ENCODE measurements at places on chromosomes 1 and 21.

DNA sequence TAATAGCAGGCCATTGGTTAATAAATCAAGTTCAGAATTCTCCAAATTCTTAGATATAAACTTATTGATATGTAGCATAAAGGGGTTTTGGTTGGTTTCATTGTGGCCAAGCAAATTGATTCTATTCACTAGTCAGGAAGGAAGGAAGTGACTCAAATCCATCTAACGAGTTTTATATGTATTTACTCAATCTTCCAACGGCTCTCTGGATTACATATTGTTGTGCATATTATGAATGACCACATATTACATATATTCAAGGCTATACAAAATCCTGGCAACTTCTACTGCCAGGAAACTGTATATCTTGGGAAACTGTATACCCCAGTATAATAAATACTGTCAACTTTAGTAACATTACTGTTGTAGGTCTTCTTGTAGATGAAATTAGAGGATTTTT is 20.1 kb upstream of the PDE4B start:
- DNase-seq = no peak

DNA sequence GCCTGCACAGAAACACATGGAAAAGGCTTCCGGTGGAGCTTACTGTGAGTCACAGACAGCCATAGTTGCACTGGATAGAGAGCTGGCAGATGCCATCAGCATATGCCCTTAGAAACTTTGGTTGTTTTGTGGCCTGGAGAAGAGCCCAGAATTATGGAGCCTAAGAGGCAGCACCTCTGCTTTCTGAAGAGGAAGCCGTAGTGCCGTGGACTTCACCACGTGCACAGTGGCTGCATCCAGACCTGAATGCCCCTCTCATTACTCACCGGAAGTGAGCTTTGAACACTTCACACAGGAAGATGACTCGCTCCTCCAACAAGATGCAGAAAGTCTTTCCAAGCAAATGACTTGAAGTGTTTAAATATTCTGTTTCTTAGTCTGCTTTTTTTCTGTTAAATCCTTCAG is 28.4 kb downstream of the JUN start:
- no peak for DNase-seq

GRCh38 chr1:202054094-202054493 is 43.7 kb downstream of the ELF3 start:
- no peak for DNase-seq

- DNase-seq = no peak
Measured at GRCh38 chr1:33899746-33900145, 35.9 kb downstream of the HMGB4 start.

- no peak for DNase-seq
Measured at GRCh38 chr1:81682490-81682889, 118.2 kb upstream of the ADGRL2 start.

GRCh38 chr1:185292237-185292636 is 24.8 kb downstream of the IVNS1ABP start:
- no peak for DNase-seq

GRCh38 chr1:201625851-201626251 is 86.9 kb downstream of the NAV1 start:
- DNase-seq = no peak

DNA sequence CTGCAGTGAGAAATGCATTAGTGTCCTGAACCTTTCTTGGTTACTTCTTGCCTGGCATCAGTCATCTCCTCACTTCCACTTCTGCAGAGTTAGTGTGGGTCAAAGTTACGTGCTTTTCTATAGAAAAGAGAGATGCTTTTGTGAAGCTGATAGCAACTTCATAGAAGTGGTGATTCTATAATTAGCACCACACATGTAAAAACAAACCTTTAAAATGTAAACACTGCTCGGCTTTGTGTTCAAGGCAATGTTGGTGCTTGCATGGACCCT is 57.3 kb downstream of the MRPS6 start:
- DNase-seq = no peak

DNA sequence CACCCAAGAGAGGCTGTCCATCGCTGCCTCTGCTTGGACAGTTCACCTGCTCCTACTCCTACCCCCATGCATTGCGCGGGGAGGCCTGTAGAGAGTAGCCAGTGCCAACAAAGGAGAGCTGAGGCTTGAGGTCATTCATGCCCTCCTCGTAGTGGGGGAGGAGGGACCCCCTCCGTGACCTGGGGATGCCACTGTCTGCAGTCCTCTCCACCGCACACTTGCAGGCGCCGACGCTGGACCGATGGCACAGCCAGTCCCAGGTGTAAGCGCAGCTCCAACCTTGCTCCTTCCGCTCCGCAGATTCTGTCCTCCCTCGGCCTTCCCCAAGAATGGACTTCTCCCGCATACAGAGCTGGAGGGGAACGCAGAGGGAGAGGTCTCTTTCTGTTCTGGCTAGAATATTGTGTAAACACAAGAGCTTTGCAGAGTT is 672 bp upstream of the PHLDA3 start:
- no peak for DNase-seq

GRCh38 chr1:156214024-156214748 is 1.4 kb downstream of the PMF1 start:
- no peak for DNase-seq

DNA sequence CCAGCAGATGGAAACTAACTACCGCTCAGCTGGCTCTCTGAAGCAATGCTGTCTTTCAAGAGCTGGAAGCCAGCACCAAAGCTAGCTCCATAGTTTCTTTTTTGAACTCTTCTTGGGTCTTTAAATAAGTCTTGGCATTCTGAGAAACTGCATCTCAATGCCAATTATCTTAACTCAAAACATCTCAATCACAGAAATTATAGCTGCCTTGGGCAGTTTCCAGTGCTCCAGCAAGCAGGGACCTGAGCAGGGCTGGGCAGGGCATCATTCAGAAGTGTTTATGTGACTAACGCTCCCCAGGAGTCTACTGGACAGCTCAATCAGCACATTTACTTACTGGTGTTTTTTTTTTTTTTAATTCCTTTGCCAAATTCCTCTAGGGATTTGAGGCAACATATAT is 18.3 kb upstream of the PADI4 start:
- no peak for DNase-seq

DNA sequence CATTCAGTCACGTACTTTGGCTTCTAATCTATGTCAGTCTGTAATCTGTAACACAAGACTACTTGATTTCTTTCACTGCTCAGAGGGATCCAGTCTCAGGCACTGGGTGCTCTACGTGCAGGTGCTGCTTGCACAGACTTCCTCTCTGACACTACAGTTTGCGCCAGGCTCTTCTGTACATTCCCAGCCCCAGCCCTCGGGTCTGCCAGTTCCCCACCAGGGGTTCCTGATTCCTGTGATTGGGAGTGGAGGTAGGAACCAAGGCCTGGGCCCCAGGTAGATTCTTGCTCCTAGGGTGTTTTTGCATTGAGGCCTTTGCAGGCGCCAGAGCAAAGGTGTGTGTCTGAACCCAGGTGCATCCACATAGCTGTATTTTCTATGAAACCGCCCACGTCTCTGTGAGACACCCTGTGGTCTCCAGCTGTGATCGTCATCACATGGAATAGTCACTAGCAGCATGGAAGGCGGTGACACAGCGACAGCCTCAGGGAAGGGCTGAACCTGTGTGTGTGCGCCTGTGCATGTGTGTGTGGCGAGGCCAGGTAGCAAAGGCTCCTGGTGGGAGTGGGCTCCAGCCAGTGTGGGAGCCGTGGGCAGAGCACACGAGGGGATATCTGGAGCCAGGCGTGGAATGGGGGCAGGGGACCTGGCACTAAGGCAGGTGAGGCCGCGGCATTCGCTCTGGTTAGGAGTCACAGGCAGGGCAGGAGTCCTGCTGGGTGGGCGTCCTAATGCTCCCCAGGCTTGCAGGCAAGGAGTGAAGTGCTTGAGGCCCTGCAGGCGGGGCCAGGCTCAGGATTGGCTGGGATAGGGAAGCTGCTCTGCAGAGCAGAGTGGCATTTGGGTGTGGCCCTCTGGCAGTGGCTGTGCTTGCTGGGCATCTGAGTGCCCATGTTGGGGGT is 5.2 kb downstream of the GJC2 start:
- no peak for DNase-seq

DNA sequence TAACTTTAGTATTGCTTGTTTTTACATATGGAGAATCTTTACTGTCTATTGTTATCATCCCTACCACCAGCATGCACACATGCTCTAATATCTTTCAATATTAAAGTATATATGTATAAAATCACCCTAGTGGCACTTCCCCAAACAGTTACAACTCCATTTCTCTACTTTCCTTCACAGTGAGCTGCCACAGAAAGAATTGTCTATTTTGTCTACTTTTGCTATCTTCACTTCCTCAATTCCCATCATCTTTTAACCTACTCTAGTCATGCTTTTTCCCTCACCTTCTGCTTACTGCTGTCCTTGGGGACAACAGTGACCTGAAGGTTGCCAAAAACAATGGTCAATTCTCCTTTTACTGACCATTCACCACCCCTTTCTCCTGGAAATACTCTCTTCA is 59.2 kb downstream of the VCAM1 start:
- DNase-seq = no peak

- no peak for DNase-seq
Measured at GRCh38 chr1:29354511-29355098, 118.3 kb downstream of the PTPRU start.

DNA sequence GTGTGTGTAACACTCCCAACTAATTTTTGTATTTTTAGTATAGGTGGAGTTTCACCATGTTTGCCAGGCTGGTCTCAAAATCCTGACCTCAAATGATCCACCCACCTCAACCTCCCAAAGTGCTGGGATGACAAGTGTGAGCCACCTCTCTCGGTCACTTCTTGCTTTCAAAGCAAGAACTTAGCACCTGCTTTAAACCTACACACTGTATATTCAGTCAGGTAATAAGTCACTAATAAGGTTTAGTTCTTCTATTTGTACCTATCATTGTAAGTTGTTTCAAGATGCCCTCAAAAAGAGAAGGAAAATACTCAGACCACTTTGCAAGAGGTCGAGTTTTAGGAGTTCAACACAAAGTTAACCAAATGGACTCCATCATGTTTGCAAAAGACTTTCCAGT is 431.3 kb downstream of the MRPL39 start:
- no peak for DNase-seq

DNA sequence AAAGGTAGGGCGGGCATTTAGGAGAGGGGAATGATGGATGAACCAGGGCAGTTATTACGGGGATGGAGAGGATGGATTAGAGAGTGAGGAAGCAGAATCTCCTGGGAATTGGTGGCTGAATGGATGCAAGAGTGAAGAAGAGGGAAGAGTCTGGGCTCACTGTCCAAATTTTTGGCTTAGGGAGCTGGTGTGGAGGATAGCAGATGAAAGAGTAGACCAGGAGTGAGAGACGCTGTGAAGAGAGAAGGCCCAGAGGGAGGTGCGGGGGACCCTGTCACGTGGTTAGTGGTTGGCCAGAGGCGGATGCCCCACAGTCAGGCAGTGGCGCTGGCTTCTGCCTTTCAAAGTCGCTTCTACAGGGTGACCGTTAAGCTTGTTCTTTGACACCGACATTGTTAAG is 78.4 kb downstream of the PEX14 start:
- DNase-seq = no peak

DNA sequence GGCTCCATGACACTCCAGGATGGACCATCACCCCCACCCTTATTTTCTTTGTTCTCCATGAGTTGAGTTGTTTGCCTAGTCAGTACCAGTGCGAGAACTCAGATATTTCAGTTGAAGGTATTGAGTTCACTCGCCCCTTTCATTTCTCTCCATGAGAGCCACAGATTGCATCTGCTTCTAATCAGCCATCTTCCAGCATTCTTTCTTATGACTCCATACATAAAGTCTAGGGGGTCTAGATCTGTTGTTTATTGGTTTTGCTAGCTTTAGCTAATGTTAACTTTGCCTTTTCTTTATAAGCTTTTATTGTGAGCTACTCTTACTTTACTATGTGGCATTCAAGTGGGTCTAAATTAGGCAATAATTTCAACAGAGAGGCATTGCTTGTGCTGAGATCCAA is 71.6 kb upstream of the PDC start:
- DNase-seq = no peak

GRCh38 chr1:14755518-14756252 is 157.2 kb downstream of the KAZN start:
- DNase-seq = no peak

- DNase-seq = no peak
Measured at GRCh38 chr1:214854126-214854875, 228.2 kb upstream of the KCNK2 start.

DNA sequence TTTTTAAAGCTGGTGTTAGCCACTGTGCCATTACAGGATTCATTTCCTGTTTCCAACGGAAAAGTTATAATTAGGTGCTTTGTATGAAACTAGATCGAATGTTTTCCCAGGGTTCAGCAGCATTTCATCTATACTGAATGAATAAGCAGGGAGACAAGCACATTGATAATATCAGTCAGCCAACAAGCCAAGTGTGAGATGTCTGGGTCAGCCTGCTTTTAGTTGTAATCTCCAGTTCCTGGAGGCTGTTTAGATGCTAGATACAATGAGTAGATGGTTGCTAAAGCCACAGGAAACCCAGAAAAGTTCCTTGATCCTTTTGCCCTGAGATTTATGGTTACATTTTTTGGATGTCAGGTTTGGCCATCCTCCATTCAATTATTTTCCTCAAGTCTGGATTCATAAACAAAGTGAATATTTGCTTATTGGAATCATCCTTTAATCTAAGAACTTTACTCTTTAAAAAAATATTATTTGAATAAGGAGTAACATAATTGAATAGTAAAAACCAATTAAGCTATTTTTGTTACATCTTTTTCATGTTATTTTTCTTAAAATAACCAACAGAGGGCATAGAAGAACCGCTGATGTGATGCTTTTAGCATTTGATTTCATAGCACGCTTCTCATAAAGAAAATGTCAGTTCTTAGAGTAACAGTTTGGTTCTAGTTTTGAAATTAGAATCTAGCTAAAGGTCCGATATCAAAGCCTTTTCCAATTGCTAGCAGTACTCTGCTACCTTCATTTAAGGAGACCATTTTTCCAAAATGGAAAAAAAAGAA is 76.6 kb downstream of the HSPA13 start:
- no peak for DNase-seq

DNA sequence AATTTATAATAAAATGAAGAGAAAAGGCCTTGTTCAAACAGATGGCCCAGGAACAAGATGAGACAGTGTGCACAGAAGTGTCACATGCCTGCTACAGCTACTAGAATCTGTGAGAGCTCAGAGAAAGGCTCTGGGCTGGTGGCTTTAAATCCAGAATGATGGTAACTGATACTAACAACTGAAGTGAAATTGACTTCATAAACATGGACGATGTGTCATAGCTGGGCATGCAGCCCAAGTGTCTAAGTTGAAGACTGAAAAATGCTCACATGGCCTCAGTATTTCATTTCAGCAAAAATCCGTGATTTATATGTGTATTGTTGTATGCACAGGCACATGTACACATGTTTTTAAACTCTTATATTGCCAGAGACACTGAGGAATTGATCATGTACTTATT is 208.3 kb upstream of the RUNX1 start:
- no peak for DNase-seq

Data from esophagus squamous epithelium (tissue), 5 donors.